ENCODE measurements at places on chromosomes 12 and 14.

DNA sequence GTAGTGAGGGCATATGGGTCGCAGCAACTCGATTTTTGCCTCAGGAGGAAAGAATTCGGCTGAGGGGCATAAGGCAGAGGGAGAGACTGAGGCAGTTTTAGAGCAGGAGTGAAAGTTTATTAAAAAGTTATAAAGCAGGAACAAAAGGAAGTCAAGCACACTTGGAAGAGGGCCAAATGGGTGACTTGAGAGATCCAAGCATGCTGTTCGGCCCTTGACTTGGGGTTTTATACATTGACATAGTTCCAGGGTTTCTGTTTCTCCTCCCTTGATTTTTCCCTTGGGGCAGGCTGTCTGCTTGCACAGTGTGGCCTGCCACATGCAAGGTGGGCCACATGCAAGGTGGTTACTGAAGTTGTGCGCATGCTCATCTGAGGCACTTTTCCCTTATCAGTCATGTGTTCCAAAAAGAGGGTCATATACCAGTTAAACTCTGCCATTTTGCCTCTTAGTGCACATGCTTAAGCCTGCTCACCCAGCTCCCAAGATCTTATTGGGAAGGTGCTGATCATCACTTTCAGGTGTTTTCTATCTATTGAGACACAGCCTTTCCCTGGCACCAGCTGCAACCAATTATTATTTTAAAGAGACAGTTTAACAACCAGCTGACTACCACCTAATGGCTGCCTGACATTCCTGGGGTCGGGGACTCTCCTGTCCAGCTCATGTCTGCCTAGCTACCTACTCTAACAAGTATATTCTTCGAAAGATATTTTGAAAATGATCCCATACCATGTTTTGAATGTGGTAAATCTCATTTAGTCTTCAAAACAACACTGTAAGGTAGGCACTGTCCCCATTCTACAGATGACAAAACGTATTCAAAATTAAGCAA lies 19.9 kb downstream of the PTGER2 start:
- DNase-seq = no peak

- no peak for DNase-seq
These were observed 10.8 kb downstream of the TIGAR start for GRCh38 chr12:4331842-4332241.

DNA sequence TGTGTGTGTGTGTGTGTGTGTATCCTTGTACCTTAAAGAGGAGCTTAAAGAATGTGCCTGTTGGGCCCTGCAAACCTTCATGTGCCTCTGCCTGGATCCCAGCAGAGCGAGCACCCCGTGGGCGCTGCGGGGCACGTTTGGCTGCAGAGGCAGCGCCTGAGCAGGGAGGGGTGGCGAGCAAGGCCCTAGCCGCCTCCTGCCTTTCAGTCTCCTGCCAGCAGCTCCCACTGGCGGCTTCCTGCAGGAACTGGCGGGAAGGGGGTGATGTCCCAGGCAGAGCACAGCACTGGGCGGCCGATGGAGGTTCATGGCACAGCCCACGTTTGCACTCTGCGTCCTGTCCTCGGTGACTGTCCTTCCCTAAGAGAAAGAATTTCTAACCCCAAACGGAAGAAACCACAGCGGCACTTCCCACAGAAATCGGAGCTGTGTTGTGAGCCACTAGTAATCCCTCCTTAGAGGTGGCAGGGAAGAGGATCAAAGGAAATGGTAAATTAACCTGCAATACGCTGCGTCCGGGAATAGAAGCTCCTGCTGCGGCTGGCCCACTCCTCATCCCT lies 19.8 kb downstream of the ZBTB42 start:
- no peak for DNase-seq

DNA sequence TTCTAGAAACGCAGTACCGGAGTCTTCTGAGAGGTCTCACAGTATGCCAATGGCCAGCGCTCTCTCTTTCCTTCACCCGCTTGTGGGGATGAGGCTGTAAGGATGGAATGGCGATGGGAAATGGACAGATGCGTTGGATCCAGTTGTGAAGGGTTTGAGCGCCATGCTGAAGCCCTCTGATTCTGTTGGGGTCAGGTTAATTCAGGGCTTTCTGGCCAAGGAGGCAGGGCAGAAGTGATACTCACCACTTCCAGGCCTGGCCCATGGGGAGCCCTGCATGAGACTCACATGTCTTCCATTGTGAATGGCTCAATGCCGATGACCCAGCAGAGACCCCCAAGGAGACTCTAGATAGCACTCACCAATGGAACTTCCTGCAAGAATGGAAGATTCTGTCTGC lies 114.3 kb downstream of the BCL11B start:
- no peak for DNase-seq

DNA sequence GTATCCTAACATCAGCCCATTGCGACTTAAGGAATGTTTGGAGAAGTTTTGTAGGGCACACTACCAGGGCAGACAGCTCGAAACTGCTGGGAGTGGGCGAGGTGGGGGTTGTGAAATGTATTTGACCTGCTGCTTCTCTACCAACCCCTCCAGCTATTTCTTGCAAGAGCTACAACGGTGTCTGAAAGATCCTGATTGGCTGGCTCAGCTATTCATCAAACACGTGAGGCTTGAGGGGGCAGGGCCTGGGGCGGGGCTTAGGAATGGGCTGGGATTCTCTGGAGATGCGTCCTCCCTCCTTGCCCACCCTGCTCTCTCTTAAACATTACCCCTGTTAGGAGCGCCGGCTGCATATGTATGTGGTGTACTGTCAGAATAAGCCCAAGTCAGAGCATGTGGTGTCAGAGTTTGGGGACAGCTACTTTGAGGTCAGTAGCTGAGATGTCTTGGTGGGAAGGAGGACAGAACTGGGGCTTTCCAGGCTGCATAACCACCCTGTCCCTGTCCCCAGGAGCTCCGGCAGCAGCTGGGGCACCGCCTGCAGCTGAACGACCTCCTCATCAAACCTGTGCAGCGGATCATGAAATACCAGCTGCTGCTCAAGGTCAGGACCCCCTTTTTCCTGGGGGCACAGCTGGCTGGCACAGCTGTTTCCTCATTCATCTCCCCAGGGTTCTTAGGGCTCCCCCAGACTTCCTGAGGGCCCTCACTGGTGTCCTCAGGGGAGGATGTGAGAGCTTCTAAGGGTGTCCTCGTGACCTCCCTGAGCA lies 3.1 kb downstream of the ARHGEF25 start:
- DNase-seq = no peak
